Stimulated activated CD8-positive, alpha-beta memory T cell treated with anti-CD3 and anti-CD28 coated beads, Interleukin-15, amount 100 ng/mL, for 4 hours (primary cell): ENCODE measurements at places on chromosomes 5 and 9.

DNA sequence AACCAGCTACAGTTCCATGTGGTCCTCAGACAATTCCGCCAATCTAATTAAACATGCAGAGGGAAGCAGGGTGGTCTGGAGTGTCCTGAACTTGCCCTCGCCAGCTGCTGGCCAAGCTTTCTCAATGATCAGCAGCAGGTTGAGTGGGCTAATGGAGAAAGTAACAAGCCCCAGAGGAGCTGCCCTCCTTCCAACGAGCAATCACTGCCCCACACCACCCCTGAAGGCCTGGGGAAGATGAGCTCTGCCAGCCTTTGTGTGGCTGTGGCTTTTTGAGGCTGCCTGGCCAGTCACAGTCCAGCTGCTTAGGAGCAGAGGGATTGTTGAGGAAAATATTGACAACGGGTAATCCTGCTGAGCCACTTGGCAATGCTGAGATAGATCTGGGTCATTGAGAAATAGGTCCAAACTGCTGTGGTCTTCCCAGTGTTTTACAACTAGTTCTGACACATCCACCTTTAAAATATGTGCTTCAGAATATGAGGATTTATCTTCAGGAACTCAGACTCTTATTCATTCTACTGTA, 107.3 kb downstream of the CD180 start:
- DNase-seq = no peak

GRCh38 chr9:95325221-95325620, 7.7 kb upstream of the FANCC start:
- no peak for DNase-seq

DNA sequence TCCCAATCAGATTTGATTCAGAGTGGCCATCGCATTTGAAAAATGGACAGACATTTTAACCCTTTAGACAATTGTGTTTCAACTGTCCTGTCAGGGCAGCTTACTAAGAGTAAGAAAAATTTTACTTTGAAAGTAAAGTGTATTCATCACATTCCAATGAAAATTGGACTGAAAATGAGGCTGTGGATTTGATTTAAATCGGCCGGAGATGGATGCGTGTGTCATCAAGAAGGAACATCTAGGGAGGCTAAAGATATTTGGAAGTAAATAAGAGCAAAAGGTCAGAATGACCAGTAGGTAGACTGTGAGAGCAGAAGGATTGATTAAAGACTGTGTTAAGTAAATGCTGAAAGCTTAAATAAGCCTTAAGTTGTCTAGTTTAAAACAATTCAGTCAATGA, 1.5 kb downstream of the ZCCHC7 start:
- no peak for DNase-seq

- no peak for DNase-seq
Observed at GRCh38 chr9:18495065-18495464, 21.1 kb downstream of the ADAMTSL1 start.

- no peak for DNase-seq
Observed at GRCh38 chr9:137705443-137705863, 86.6 kb downstream of the EHMT1 start.

GRCh38 chr5:32325062-32325461, 12.3 kb upstream of the MTMR12 start:
- DNase-seq = no peak

DNA sequence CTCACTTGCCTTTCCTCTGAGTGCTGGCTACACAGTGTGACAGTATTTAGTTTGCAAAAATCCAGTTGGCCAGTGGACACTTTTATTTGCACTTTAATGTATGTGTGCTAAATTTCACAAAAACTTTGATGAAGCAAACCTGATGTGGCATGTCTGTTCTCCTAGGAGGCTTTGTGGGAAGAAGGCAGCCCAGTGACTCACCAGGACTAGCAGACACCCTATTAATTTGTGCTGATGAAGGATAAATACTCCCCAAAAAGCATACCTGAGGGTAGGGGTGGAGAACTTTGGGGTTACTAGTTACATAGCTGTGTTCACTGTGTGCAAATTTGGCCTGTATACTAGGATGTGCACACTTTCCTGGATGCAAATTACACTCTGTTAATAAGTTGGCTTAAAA, 39.3 kb upstream of the IPPK start:
- no peak for DNase-seq

GRCh38 chr5:126615286-126615685, 14.5 kb downstream of the PHAX start:
- no peak for DNase-seq

GRCh38 chr5:78908173-78909061, 76.7 kb downstream of the ARSB start:
- DNase-seq = no peak

- no peak for DNase-seq
Observed at GRCh38 chr5:168299372-168299771, 7.9 kb downstream of the WWC1 start.

- DNase-seq = no peak
Observed at GRCh38 chr5:111670826-111671492, 86.0 kb downstream of the NREP start.

DNA sequence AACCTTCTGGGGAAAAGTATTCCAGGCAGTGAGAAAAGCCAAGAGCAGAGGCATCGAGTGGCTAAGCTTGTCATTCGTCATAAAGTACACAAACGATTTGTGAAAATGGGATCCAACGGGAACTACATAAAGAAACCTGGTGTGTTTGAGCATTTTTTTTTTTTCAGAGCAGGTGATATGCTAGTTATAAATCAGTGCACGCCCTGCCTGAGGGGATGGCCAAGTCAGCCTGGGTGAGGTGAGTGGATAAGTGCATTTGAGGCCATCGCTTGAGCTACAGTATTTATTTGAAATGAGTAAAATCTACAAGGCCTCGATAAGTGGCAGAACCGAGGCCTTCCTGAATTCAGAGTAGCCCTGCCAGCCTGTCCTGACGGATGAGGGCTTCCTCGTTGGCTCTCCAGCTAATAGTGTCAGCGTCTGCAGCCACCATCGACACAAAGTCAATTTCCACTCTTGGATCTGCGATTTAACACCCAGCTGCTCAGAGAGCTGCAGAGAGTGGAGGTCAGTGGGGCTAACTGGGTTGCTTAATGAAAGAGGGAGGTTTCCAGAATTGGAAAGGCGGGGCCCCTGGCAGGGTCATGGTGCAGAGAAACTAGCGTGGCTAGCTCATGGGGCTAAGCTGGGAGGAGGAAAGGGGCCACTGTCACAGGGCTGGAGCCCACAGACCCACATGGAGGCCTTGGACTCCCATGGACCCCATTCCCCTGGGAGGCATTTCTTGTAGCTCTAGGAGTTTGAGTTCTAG, 27.3 kb downstream of the PPARGC1B start:
- no peak for DNase-seq

- DNase-seq = no peak
Observed at GRCh38 chr5:167294882-167295680, 996.4 kb upstream of the WWC1 start.

DNA sequence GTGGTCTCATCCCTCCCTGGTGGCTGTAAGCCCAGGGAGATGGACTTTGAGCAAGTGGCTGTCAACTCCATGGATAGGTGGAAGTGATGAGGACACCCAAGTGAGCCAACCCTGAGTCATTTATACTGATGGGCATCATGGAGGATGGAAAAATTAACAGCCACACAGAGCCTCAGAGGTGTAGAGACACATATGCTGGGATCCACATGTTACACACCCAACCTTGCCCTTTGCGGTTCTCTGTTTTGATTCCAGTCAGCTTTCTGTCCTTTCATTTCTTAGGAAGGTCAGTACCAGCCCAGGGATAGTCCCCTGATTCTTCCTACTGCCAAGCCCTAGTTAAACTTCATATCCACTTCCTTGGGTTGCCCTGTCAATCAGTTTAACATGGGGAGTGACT, 51.9 kb downstream of the PSAT1 start:
- no peak for DNase-seq

- no peak for DNase-seq
Observed at GRCh38 chr9:92640398-92641091, 29.4 kb downstream of the IPPK start.

- DNase-seq = no peak
Observed at GRCh38 chr5:148928141-148928540, 101.7 kb downstream of the ADRB2 start.

- no peak for DNase-seq
Observed at GRCh38 chr9:134205672-134206310, 41.4 kb upstream of the RNU6ATAC start.

GRCh38 chr9:87108661-87109060, 161.4 kb upstream of the GAS1 start:
- DNase-seq = no peak

DNA sequence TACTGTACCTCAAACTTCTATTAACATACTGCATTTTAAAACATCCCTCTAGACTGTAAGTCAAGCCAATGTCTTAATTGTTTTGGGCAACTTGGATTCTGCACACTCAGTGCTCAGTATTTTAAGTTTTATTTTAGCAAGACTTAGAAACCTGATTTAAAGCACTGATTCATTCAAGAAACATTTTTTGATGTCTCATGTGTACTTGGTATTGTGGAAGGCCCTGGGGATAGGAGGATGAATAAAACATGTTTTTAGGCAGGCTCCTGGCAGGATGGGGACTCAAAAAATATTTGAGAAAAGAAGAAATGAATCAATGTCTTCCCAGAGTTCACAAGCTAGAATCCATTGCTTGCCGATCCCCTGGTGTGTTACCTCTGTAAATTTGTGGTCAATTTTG, 334.0 kb upstream of the PUM3 start:
- DNase-seq = no peak

- no peak for DNase-seq
Observed at GRCh38 chr9:5852987-5853386, 20.1 kb upstream of the ERMP1 start.

- DNase-seq = no peak
Observed at GRCh38 chr9:125904155-125904851, 157.1 kb downstream of the PBX3 start.

- DNase-seq = no peak
Observed at GRCh38 chr5:39331861-39332381, 32.4 kb downstream of the C9 start.

DNA sequence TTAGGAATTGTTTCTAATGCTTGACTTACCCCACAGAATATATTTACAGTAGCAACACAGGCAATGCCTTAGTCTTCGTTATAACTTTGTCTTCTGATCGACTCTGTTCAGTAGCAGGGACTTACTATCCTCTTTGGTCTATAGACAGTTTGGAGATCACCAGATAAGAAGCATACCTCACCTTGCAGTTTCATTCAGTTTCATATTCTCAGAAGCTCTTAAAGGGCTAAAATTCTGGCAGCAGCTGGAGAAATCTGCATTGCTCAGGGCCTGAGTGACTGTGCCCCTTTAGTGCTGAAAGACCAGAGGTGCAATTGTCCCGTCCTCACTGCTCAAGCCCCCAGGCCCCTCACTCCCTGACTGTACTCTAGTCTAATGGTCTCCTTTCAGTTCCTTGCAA, 26.0 kb downstream of the ZBTB43 start:
- DNase-seq = no peak

- no peak for DNase-seq
Observed at GRCh38 chr5:39199335-39199734, 20.0 kb downstream of the FYB1 start.

DNA sequence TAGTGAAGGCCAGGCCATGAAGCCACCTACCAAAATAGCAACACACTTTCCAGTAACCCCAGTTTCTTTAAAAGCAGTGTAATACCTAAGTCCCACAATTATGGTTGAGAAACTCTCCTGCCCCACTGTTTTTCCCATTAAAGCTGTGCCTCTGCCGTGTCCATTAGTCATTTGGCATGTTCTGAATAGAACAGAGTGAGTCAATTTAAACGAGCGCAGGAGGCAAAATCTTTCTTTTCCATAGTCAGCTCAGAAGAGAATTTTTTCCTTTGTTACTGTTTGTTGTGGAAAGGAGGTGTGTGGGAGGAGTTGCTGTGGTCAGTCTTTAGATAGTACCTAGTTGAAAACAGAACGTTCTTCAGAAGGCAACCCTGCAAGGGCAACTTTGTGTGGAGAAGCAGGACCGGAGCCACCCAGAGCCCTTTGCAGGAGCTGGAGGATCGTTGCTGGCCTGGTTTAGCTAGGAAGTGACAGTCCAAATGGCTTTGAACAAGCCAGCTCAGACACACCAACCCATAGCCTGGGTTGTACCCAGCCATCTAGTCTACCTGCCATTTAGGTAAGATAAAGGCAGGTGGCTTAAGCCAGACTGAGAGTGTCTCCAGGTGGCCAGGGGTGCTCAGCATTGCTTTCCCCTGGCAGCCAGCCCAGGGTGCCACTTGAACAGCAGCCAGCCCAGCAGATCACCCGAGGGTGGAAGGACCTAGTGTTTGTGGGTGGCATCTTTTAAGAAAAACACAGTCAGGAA, 30.4 kb downstream of the GADD45G start:
- DNase-seq = no peak

DNA sequence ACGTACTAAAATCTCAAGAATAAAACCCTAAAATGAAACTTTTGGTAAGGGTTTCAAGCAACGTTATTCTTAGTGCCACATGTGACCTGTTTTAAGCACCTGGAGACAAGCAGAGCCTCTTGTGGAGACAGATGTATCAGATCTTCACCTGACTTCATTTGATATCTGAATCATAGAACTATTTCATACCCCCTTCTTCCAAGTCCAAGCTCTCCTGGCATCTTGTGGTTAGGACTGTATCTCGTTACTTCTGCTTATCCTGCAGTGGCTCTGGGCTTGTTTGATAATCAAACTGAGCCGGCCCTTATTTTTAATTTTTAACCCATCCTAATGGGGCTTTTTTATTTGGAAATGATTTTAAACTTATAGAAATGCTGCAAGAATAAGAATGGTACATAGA, 11.1 kb upstream of the FSD1L start:
- no peak for DNase-seq

DNA sequence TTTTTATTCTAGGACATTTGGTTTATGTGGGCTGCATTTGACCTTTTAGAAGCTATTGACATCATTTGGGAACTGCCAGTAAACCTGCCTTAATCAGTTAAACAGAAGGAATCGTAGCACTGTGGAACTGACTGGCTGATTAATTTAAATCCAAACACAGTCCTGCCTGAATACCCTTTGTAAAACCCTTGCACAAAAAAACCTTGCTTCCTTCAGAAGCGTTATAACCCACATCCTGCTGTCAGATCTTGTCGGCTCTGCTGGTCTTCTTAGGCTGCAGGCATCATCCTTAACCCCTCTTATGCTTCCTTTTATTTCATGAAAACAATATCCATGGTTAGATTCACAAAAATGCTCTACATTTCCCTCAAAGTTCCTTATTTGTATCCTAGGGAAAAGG, 46.3 kb downstream of the PAM start:
- no peak for DNase-seq

GRCh38 chr9:14348123-14348372, 34.1 kb upstream of the NFIB start:
- no peak for DNase-seq

DNA sequence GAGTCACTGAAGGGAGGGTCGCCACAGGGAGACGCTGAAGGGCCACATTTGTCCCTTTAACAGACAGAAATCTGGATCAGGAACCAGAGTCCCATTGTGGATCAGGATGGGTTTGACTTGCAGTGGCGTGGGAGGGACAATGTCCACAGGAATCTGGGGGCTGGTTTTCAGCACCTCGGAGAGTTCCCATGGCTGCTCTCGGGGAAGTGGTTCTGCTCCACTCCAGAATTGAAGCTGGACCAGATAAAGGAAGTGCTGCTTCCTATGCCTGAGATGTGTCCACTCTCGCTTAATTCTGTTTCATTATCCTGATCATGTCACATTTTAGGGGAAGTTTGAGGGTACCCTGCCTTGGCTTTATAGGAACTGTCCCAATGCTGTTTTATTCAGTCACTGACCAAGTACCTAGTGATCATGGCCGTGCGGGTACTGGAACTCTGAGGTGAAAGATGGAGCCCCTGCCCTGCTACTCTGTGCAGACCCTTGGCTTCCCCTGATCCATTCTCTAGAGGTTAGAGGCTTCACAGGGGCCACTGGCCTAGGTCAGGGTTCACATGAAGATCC, 28.7 kb downstream of the ENHO start:
- DNase-seq = no peak

- no peak for DNase-seq
Observed at GRCh38 chr9:71936066-71936465, 24.6 kb downstream of the C9orf85 start.
